ENCODE measurements at places on chromosomes 16 and 17. TPM values are rescaled to one million over a fixed set of nuclear protein-coding genes. Genes with fewer than 3 reads are reported as not detected.

DNA sequence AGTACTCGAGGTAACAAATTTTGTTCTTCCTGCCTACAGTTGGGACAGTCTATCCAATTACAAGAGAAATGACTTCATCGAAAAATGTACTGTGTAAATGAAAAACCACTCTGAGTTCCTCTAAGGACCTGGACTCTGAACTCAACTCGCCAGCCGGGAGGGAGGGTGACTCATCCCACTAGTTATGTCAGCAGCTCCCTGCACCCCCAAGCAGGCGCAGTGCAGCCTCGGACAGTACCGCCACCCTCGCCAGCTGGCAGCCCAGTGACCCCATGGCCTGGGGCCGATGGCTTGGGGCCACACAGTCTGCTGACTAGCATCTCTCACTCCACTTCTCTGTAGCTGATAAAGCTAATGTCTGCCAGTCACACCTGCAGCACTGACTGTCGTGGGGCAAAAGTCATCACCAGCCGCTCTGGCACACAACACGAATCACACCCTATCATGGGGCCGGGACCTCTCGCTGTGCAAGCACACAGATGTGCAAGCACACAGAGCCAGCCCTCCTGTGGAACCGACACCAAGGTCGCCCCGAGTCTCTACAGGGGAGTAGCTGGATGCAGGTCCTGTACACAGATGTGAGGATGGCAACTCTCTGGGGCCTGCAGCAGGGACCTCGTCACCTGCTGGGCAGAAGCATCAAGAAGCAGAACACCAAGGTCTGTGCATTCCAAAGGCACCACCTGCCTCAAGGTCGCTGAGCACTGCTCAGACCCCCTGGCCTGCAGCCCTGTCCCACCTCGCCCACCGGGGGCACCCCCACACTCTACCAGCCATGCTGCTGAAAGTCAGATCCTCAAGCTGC, 5.7 kb downstream of the CSNK1D start:
- DNase-seq: peak; percentile 96

The MMP28 gene
- total RNA-seq: 2.3 TPM

The RNU2-1 gene
- total RNA-seq: 5,263 TPM

The CCL4 gene
- 0.92 TPM for total RNA-seq
